ENCODE measurements at places on chromosomes 11 and 22.

DNA sequence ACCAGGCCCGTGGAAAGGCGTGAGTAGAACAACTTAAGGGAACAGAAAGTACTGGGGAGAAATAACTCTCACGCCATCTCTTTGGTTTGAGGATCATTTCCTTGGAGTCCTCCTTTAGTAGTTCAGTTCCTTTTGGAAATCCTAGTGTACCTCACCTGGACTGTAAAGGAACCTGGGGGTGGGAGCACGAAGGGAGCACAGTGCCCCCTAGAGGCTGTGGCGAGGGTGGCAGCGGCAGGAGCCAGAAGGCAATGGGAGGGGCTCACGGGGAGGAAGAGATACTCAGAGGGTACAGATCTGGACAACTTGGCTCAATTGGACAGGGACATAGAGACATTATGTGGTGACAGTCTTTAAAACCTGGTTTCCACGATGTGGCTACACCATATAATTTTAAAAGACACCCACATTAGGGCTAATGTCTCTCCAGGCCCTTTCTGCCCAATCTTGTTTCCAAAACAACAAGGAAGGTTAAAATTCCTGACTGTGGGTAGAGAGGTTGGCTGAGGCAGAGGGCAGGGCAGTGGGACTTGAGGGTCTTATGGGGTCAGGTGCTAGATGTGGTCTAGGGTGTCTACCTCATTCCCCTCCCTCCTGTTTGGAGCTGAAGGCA lies 87.0 kb downstream of the CSNK2A3 start:
- DNase-seq = peak; percentile 38

- no peak for DNase-seq
Measured at GRCh38 chr22:49677495-49677889, 150.2 kb downstream of the BRD1 start.

GRCh38 chr11:59778122-59778521 lies 22.9 kb downstream of the STX3 start:
- DNase-seq = no peak

DNA sequence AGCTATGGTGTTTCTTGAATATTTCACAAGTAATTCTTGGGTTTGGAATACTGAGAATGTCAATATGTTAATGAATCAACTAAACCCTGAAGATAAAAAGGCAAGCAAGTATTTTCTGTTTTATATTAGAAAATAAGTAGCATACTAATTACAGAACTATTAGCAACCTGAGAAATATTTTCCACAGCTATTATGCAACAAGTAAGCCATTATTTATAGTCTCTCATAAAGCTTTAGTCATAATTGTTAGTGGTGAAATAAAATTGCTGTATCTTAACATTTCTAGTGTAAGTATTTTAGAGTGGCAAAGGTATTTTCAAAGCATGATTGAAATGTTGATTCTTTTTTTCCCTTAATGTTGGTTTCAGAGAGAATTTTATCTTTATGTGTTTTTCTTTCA lies 53.3 kb downstream of the FAR1 start:
- no peak for DNase-seq

GRCh38 chr11:29280452-29280851 lies 736.4 kb downstream of the KCNA4 start:
- DNase-seq = no peak

- no peak for DNase-seq
Measured at GRCh38 chr22:19749876-19750275, 10.7 kb upstream of the TBX1 start.

DNA sequence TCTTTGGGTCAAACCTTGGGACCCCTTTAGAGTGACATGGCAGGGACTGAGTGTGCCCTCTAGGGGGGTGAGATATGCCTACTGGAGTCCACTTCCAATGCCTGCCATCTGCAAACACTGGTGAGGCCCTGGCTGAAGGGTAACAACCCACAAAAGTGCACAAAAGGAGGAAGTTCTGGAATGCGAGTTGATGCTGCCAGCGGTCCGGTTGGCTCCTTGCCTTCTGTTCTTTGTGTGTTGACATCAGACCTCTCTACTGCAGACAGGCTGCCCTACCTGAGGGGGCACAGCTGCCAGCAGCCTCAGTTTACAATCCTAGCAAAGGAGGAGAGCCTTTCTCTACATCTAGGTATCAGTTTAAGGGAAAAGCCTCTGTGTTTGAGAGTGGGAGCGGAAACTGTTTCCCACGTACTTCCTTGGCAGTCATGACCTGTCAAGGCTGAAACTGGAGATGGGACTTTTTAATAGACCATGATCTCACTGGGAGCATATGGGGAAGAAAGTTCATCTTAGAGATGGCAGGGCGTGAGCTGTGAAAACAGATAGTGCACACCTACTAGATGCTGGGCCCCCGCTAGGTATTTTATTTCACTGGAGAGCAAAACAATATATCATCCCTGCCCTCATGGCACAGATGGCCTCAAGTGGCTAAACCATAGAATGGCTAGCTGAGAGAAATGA lies 27.2 kb downstream of the BMAL1 start:
- DNase-seq = no peak

DNA sequence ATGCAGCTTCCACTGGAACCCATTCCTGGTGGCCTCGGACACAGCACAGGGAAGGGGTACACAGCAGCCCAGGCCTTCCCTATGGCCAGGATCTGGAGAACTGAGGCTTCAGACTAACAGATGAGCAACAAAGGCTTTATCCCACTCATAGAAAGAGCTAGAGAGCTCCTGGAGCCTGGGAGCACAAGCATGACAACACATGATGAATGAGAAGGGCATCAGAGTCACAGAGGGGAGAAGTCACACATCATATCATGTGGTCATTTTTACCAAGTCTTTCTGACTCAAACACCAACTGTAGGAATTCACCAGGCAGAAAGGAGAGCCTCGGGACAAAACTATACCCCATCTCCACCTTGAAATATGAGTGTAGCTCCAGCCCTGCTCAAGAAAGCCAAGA lies 43.2 kb downstream of the NRXN2 start:
- DNase-seq = no peak

- DNase-seq = no peak
Measured at GRCh38 chr22:45262931-45263462, 21.8 kb upstream of the UPK3A start.

- no peak for DNase-seq
Measured at GRCh38 chr22:44383652-44384562, 71.2 kb upstream of the SHISAL1 start.

GRCh38 chr11:68436985-68437926 lies 23.3 kb upstream of the PPP6R3 start:
- no peak for DNase-seq

DNA sequence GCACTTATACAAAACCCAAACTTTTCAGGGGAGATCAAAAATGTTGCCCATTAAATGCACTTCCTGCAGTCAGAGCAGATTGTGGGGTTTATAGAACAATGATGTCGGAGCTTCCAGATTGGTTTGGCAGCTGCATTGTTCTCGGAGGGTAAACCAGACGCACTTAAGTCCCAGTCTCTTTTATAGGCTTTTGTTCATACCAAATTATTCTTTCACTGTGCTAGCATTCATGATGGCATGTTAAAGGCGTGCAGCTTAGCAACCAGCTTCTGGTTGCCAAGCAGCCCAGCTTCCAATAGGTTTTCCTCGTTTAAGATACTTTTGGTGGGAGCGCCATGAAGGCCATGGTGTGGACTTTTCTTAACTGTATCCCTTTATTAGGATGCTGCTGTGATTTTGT lies 40.9 kb downstream of the ZC3H12C start:
- DNase-seq = no peak

GRCh38 chr22:27848005-27848404 lies 46.4 kb upstream of the MN1 start:
- no peak for DNase-seq

DNA sequence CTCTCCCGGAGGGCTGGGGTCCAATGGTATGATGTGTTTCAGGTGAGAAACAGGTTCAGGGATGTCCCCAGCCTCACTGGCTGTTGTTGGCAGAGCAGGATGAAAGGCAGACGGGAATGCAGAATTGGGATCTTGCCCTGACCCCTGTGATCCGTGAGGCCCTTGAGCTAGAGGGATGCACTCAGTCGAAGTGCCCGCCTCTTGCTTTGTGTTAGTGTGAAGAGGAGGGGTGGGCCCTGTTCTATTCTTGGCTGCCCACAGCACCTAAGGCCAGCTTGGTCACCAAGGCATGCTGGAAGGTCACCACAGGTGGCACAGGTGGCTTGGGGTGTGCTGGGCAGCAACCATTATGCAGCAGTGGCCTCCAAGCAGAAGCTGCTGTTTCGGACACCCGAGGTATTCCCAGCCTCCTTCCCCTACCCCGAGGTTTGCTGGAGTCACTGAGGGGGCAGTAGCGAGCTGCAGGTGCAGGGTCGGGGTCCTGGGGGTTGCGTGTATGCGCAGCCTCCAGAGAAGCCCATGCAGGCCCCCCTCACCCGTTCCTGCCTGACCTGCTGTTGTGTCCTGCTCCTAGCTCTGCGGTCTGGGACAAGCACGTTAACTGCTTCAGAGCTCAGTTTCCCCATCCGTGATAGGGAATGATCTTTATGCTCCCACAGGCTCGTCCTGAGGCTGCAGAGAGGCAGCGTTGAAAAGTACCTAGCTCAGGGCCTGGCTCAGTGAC lies 13.0 kb downstream of the LRP5 start:
- no peak for DNase-seq

- DNase-seq = peak; percentile 12
Measured at GRCh38 chr22:40637183-40638150, 948 bp upstream of the MRTFA start.

DNA sequence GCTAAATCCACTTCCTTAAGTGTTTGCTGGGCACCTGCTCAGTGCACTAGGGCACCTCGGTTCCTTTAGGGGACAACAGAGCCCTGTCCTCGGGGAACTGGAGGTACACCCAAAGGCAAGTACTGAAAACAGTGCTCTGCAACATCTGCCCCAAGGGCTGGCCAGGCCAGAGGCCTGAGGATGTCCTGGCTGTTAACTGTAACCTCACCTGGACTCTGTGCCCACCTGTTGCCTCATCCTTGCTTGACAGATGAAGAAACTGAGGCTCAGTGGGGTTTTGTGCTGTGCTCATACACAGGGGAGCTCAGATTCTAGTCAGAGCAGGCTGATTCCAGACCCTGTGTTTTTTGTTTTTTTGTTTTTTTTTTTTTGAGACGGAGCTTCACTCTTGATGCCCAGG lies 2.6 kb downstream of the SEC14L4 start:
- DNase-seq = no peak

GRCh38 chr11:3171931-3172560 lies 6.9 kb upstream of the OSBPL5 start:
- DNase-seq = no peak

DNA sequence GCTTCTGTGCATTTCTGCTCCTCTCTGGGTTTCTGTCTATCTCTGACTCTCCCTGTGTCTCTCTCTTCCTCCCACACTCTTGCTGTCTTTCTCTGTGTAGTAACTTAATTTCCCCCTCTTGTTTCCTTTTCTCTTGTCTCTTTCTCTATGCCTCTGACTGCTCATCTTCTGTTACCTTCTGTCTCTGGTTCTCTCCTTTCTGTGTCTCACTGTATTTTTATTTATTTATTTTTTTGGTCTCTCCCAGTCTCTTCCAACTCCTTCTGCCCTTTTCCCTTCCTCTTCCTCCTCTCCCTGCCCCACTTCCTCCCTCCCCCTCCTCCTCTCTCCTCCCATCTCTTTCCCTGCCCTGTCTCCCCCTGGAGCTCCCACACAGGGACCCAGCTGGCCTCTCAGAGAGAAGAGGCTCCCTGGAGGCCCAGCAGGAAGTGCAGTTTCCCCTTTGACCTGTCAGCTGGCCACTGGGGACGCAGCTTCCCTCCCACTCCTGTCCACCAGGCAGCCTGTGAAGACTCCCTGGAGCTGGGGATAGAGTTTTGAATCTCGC lies 38.3 kb upstream of the MYH9 start:
- no peak for DNase-seq
